ENCODE measurements at places on chromosomes 6 and 20.

- no peak for DNase-seq
These were observed 91.4 kb upstream of the ARID1B start for GRCh38 chr6:156685823-156686222.

DNA sequence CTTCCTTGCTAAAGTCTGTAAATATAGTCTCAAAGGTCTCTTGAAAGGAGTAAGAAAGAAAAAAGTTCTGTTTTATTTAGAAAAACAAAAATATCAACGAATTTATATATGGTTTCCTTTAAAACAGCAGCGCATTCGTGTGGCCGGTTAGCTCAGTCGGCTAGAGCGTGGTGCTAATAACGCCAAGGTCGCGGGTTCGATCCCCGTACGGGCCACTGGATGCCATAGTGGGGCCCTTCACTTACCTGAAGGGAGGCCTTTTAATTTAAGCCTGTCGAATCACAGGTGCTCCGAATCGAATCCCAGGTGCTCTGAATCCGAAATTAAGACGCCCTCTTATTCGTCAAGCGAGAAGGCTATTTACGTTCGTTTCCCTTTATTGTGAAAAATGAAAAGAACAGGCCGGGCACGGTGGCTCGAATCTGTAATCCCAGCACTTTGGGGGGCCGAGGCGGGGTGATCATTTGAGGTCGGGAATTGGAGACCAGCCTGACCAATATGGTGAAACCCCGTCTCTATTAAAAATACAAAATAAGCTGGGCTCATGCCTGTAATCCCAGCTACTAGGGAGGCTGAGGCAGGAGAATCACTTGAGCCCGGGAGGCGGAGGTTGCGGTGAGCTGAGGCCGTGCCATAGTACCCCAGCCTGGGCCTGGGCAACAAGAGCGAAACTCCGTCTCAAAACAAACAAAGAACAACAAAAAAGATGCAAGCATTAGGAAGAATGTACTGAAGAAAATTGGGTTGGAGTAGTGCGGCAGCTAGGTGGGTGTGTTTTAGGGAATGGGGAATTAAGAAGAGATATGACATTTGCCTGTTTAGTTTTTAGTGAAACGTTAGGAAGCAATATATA lies 195.8 kb upstream of the ZNF184 start:
- DNase-seq, result peak; percentile 93

DNA sequence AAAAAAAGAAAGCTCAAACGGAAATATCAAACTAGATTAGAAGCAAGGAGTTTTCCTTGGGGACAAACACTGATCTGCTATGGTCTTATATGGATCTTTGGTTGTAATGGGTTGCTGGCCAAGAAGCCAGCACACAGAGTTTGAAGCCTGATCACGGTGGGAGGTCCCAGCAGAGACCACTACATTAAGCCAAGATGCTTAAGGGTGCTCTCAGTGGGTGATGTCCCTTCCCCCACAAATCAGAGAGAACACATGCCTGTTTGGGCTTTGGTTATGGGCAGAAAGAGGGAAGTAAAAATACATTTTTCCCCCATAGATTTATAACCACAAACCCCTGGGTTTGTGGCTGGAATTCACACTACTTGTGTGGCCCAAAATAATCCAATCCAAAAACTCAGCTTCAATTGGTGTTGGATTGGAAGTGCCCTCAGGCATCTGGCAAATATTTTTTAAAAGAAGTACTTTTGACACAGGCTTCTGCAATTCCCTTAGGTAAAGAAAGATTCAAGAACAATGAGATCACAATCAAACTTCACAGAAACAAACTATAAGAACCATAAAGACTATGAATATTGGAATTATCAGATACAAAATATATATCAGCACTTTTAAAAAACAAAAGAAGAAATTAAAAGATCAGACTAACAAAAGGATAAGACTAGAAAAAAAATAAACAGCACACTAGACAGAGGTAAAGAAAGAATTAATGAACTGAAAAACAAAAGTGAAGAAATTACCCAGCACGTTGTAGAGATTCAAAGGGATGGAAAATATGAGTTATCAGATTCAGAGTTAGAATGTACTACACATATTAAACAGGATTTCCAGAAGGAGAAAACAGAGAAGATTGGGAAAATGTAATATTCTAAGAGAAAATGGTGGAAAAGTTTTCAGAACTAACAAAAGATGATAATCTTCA lies 44.7 kb downstream of the ESF1 start:
- DNase-seq, result no peak

DNA sequence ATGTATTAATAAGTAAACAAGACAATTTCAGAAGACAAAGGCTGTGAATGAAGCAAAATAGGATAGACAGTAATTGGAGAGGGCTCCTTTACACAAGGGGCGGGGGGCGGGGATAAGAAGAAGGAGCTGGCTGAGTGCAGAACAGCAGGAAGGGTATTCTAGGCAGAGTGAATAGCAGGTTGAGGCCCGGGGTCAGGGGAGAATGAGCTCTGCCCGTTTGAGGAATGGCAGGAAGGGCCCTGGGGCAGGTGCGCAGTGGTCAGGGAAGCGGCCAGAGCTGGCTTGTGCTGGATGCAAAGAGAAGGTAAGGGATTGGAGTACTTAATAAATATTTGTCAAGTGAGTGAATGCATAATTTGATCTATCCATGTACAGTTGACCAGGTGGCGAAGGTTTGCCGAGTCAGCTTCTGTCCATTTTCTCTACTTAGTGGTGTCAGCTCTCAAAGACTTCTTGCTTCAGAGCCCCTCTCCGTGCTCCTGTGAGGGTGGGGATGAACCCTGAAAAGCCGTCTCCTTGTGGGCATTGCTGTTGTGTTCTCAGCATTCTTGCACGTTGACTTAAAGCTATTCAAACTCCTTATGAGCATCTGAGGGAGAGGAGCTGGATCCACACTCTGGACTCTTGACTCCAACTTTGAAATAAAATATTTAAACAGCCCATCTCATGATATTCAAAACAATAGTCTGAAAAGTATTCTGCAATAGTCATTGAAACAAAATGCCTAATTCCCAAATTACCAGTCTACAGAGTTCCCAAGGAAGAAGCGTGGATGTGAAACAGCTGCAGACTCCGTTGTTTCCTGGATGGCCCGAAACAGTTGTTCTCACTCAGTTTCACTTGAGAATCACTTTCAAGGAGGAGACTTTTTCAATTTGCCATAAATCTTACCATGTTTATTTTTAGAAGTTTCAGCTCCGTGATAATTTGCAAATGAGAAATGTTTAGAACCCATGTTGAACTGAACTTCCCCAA lies 105.1 kb downstream of the EDN3 start:
- no peak for DNase-seq

- no peak for DNase-seq
These were observed at the start of gene IRF4 for GRCh38 chr6:391559-392440. Gene IRF4 (plus strand): TSS chr6:391752. CDS start chr6:393153, 1,401 bp downstream.

GRCh38 chr20:52168116-52168515 lies 23.5 kb downstream of the ZFP64 start:
- no peak for DNase-seq

GRCh38 chr6:16766043-16766536 lies 4.8 kb upstream of the ATXN1 start:
- DNase-seq, result peak; percentile 7

- no peak for DNase-seq
These were observed 150.5 kb downstream of the UNC5CL start for GRCh38 chr6:40888456-40888990.

- DNase-seq, result no peak
These were observed 258.3 kb upstream of the FOXQ1 start for GRCh38 chr6:1053586-1053985.

- no peak for DNase-seq
These were observed 11.7 kb upstream of the SCUBE3 start for GRCh38 chr6:35202066-35202546.

Measured in Calu3 (cell line).